CD4-positive, alpha-beta T cell treated with Interleukin-6 for 4 hours (primary cell): ENCODE measurements at places on chromosomes 3 and 15.

- no peak for DNase-seq
Observed at GRCh38 chr3:187735383-187735782, 9.9 kb downstream of the BCL6 start.

GRCh38 chr3:38721207-38721772, 71.8 kb upstream of the SCN5A start:
- DNase-seq, result no peak

DNA sequence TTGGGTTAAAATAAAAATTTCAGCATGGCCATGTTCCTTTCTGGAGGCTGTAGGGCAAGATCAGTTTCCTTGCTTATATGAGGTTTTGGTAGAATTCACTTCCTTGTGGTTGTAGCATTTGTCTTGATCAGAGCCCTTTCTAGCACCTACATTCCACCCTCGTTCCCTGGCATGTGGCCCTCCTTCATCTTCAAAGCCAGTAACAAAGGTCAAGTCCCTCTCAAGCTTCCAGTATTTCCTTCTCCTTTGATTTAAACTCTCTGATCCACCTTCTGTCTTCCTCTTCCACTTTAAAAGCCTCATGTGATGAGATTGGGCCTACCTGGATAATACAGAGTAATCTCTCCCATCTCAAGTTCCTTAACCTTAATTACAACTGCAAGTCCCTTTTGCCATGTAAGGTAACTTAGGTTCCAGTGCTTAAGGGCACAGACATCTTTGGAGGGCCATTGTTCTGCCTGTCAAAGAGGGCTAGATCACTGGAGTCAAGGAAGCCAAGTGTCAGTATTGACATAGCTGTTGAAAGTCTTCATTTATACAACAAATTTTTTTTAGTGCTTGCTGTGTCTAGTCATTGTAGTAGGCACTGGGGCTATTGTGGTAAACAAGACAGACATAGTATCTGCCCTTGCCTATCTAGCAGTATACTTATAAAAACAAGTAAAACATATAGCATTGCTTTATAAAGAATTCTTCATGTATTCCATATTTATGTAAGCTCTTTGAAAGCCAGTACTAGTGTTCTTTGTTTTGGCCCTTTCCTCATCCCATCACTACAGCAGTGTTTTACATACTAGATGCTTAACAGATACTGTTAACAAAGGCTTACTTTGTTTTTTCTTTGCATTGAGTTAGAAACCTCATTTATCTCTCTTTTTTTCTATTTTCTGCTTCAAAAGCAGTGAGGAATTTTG, 40.7 kb downstream of the GLCE start:
- no peak for DNase-seq

DNA sequence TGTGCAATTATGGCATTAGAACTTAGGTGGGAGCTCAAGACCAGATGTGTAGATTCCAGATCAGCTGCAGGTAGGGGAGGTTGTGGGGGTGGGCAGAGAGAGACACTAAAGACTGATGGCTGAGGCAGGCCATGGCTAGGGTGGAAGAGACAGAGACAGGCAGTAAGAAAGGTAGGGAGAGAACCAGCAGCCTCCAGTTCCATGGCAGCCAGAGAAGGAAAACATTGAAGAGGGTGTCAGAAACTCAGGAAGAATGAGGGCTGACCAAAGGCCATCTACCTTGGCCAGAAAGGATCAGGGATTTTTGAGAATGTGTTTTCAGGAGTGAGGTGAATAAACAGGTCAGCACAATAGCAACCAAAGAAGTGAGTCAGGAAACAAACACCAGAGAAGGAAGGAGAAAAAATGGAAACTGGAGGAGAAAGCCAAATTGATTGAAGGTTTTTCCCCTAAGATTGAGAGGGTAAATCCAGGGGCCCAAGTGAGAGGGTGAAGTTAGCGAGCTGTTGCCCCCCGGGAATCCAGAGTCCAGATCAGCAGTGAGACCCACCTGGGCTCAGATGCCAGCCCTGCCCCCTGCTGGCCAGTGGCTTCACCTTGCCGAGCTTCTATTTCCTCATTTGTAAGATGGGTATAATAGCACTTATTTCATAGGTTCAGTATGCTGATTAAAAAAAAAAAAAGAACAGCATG, 41.0 kb downstream of the ABHD2 start:
- DNase-seq, result peak; percentile 76

DNA sequence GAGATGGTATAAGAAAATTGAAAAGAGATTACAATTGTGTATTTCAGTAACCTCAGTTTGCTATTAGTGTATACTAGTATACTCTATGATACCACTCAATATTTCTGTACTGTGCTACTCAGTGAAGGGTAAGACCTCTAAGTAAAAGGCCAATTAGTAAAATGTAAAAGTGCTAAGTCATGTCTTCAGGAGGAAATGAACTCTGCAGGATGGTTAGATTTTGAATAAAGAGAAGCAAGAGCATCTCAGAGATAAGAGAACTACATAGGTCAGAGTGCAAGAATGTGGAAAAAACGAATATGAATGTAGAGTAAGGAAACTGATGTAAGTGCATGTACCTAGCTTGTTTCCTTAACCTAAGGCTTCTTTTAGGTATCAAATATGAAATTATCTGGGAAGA, 796.6 kb upstream of the GBE1 start:
- DNase-seq, result no peak

GRCh38 chr3:142232340-142232739, 7.0 kb upstream of the GK5 start:
- DNase-seq, result no peak
